ENCODE measurements at places on chromosomes 3 and 15.

DNA sequence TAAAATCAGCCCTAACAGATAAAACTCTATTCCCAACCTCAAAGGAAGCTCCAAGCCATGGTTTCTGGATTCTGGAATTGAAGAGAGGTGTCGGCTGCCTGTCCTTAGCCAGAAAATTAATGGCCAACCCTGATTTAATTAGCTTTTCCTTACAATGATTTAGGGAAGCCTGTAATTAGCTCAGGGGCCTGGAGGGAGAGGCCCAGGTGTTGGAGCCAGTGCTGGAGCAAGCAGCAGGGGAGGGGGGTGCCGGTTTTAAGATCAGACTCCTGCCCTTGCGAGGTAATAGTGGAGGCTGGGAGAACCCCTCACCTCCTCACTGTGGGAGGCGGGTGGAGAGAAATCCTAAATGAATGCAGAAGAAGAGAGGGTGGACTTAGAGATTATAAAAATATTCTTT lies 14.7 kb upstream of the ATP2B2 start:
- DNase-seq, result no peak

DNA sequence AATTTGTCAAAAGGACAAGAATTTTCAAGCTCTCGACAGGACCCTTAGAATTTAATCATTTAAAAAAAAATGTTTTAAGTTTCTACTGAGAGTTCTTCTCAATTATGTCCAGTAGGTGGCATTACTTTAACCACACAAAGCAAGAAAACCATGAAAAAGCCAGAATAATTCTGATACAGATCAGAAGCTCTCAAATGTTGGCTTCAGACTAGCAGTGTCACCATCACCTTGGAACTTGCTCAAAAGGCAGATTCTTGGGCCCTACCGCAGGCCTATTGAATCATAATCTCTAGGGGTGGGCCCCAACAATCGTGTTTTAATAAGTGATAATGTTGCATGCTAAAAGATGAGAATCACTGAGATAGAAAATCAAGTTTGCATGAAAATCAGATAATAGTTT lies 99.5 kb upstream of the KCNMB2 start:
- DNase-seq, result no peak

DNA sequence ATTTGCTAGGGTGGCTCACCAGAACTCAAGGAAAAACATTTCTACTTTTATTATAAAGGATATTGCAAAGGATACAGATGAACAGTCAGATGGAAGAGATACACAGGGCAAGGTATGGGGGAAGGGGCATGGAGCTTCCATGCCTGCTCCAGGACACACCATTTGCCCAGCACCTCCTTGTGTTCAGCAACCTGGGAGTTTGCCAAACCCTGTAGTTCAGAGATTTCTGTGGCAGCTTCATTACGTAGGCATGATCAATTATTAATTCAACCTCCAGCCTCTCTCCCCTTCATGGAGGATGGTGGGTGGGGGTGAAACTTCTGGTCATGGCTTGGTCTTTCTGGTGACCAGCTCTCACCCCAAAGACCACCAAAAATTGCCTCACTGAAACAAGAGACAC lies 353.9 kb upstream of the THBS1 start:
- DNase-seq, result no peak

- no peak for DNase-seq
Measured at GRCh38 chr15:82788496-82788895, 17.4 kb downstream of the FSD2 start.

GRCh38 chr3:44109771-44110361 lies 131.8 kb upstream of the TOPAZ1 start:
- DNase-seq, result no peak

DNA sequence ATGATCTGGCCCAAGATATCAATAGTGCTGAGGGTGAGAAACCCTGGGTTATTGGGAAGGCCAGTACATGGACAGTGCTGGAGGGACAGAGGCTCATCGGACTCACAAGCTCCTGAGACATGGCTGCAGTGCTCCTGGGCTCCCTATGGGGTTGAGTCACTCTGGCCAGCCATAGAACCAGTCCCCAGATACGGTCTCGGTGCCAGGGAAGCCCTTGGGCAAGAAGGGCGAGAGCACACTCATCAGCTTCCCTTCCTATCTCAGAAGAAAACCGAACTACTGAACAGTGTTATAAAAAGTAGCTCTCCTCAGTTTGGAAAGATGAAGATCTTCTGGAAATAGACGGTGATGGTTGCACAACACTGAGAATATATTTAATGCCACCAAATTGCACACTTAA lies 34.4 kb downstream of the POC1A start:
- no peak for DNase-seq

GRCh38 chr15:74500401-74500800 lies 39.4 kb upstream of the UBL7 start:
- DNase-seq, result no peak

GRCh38 chr3:20701641-20702040 lies 515.6 kb upstream of the SGO1 start:
- no peak for DNase-seq

GRCh38 chr3:61146010-61146890 lies 105.0 kb downstream of the FHIT start:
- DNase-seq, result no peak

- DNase-seq, result no peak
Measured at GRCh38 chr3:101519685-101520365, 6.8 kb upstream of the SENP7 start.

All from NCI-H187 (cell line).